ENCODE measurements at places on chromosomes 3 and 15.

GRCh38 chr15:23035964-23036566 lies 3.3 kb downstream of the TUBGCP5 start:
- DNase-seq: peak; percentile 59

GRCh38 chr15:92091155-92091734 lies 237.7 kb downstream of the SLCO3A1 start:
- no peak for DNase-seq

GRCh38 chr3:36904641-36905040 lies 40.2 kb downstream of the TRANK1 start:
- DNase-seq: peak; percentile 45

GRCh38 chr3:25483456-25483855 lies 55.4 kb downstream of the RARB start:
- no peak for DNase-seq

- peak; percentile 20 for DNase-seq
Observed at GRCh38 chr3:197023241-197023997, 6.2 kb downstream of the MELTF start.

- DNase-seq: no peak
Observed at GRCh38 chr3:139455206-139455605, 21.1 kb downstream of the RBP2 start.

GRCh38 chr3:182105875-182106274 lies 394.1 kb downstream of the SOX2 start:
- DNase-seq: no peak

DNA sequence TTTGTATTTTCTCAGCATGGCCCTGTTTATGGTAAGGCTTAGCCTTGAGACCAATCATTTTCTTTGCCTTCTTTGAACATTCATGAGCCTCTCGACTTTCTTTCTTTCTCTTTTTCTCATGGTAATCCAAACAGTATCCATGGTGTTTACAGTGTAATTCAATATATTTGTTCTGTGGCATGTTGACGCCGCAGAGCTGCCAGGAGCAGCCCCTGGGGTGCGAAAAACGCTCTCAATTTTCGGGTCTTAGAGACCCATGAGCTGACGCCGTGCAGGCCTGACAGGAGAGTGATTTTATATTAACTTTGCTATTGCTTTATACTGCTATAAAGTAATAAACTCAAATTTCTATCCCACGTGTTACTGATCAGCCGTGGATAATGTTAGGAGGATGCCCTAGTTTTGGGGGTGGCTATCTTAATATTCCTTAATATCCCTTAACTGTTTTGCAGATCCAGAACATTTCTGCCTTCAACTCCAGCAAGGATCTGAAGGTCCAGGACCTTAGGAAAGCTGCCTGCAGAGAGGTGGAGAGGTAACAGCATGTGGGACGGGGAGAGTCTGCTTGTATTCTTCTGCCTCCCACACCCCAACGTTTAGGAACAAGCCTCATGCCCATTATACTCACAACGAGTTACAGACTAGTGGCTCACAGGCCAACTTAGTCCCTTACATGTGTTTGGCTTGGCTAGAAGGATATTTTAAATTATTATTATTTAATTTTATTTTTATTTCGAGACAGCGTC lies 29.3 kb upstream of the MYO1E start:
- no peak for DNase-seq

Measured in inflammatory macrophage (primary cell).